ENCODE measurements at places on chromosomes 12 and 14. TPM values are rescaled to one million over a fixed set of nuclear protein-coding genes. Genes with fewer than 3 reads are reported as not detected.

DNA sequence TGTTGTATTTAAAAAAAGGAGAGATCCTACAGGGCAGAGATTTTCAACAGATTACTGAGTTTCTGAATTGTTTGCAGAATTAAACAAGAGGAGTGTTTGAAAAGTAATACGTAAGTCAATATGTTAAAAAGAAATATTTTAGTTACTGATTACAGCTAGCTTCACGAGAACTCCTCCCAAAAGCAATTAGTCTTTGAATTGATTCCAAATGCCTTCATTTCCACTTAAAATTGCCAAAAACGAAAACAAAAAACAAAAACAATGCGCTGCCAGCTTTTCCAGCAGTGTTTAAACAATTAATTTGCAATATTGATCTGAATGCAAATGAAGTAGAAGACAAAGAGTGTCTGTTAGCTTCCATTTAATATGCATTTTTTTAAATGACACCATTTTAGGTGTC lies 310.0 kb downstream of the IPO8 start:
- H3K27me3 ChIP-seq: no peaks in the 10 kb centered on the region
- no peak overlapping the region for H3K4me3 ChIP-seq
- no peak for DNase-seq
- no peaks in the 10 kb centered on the region for H3K36me3 ChIP-seq
- H3K4me1 ChIP-seq: no peaks in the 10 kb centered on the region

DNA sequence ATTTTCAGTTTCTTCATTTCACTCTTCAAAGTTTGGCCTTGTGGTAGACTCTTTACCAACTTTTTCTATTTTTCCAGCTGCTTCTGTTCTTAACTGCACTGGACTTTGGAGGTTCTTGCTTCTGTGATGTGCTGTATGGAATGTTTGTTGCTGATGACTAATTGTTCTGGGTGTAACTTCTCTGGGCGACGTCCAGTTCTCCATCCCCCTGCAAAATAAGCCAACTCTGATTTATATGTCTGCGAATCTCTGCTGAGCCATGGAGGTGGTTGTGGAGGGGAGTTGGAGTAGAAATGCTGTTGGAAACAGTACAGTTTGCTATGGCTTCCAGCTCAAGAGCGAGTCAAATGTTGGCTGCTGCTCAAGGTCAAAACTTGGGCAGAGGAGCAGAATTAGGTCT lies 113.9 kb upstream of the DYRK2 start:
- H3K36me3 ChIP-seq: no peaks in the 10 kb centered on the region
- no peaks in the 10 kb centered on the region for H3K4me1 ChIP-seq
- peaks cover 10% of the 10 kb centered on the region for H3K27me3 ChIP-seq
- DNase-seq: no peak

DNA sequence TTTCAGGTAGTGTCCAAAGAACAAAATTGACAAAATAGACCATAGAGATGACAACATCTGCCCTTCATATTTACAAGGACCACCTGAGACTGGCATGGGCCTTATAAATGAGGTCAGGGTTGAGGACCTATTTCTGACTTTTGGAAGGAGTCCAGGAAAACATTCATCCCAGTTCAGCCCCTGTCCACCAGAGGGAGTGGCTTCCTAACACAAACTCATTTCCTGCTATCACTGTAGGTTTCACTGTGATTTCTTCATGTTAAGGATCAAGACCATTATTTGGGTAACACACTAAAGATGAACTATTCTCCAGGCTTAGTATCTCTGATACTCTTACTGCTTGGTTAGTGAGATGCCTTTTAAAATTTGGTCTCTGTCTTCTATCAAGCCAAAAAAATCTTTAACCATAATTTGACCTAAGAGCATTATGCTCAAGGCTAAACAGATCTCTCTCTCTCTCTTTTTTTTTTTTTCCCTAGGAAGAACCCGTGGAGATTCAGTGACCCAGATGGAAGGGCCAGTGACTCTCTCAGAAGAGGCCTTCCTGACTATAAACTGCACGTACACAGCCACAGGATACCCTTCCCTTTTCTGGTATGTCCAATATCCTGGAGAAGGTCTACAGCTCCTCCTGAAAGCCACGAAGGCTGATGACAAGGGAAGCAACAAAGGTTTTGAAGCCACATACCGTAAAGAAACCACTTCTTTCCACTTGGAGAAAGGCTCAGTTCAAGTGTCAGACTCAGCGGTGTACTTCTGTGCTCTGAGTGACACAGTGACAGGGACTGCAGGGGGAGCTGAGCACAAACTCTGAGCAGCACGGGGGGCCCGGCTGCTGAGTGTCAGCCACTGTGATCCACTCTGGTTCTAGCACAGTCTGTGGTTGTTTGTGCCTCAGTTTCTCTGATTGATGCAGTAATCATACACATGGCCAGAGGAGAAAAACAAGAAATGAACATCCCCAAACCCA lies 267.6 kb upstream of the OR4E1 start:
- H3K4me1 ChIP-seq: peaks cover 21% of the 10 kb centered on the region

- no peak overlapping the region for H3K4me3 ChIP-seq
- DNase-seq: no peak
- no peaks in the 10 kb centered on the region for H3K36me3 ChIP-seq
- no peak overlapping the region for H3K27ac ChIP-seq
- H3K27me3 ChIP-seq: no peaks in the 10 kb centered on the region
Observed at GRCh38 chr14:102565331-102565887, 27.0 kb upstream of the RCOR1 start.

DNA sequence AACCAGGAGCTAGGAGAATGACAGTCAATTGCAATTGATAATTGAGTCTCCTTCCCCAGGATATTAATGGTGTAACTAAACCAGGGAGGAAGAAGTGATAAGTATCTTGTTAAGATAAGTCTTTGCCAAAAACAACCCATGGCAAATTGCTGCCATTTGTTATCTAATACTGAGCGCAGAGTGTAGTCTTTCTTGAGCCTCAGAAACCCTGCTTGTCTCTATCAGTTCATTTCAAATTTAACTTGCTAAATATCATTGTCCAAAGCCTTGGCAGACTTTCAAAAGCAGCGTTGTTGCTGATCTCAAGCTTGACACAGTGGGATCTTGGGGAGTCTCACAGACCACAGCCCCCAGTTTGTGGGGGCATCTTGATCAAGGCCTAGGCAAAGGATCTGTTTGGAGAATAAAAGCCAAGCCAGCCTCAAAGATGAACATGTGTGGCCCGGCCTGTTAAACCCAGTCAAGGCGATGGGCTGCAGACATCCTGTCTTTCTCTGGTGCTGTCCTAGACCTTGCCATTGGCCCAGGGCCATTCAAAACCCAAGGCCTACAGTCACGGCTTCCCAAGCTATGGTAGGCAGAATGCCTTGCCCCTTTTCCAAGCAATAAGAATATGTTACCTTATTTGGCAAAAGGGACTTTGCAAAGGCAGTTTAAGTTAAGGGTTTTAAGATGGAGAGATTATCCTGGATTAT lies 164.2 kb downstream of the CHST11 start:
- H3K4me3 ChIP-seq: no peak overlapping the region
- no peak for DNase-seq
- H3K27ac ChIP-seq: no peak overlapping the region
- H3K36me3 ChIP-seq: peaks cover 17% of the 10 kb centered on the region

- H3K4me3 ChIP-seq: peak overlapping the region; percentile 45
- H3K27me3 ChIP-seq: no peaks in the 10 kb centered on the region
- H3K27ac ChIP-seq: peak overlapping the region; percentile 89
- DNase-seq: peak; percentile 51
- H3K4me1 ChIP-seq: peaks cover 34% of the 10 kb centered on the region
Observed at GRCh38 chr14:21924479-21924878, 250.9 kb upstream of the OR4E1 start.

DNA sequence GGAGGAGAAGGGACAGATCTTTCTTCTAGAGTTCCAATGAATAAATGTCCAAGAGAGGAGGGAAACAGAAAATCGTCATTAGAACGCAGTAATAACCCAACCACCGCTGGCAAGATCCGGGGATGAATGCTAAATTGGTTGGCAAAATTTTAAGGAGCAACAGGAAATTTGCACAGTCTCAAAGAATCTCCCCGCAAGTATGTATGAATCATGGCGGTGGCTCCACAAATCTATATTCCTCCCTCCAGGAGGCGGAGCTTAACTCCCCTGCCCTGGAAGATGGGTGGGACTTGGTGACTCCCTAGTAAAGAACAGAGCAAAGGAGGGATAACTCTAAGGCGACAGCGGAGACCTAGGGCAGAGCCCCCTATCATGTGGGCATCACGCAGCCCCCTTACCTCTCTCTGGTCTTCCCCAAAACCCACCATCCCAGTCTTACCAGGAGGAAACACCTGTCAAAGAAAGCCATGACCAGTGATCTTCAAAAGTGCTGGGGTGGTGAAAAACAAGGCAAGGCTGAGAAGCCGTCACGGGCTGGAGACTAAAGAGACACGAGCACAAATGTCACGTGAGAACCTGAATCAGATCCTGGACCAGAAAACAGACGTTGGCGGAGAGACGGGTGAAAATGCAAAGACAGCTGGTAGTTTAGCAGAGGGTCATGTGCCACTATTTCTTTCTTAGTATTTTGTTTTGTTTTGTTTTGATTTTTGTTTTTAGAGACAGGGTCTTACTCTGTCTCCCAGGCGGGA lies 125.8 kb downstream of the NCOR2 start:
- no peaks in the 10 kb centered on the region for H3K4me1 ChIP-seq
- H3K27ac ChIP-seq: no peak overlapping the region
- H3K27me3 ChIP-seq: no peaks in the 10 kb centered on the region
- no peak overlapping the region for H3K4me3 ChIP-seq
- peaks cover 10% of the 10 kb centered on the region for H3K36me3 ChIP-seq

DNA sequence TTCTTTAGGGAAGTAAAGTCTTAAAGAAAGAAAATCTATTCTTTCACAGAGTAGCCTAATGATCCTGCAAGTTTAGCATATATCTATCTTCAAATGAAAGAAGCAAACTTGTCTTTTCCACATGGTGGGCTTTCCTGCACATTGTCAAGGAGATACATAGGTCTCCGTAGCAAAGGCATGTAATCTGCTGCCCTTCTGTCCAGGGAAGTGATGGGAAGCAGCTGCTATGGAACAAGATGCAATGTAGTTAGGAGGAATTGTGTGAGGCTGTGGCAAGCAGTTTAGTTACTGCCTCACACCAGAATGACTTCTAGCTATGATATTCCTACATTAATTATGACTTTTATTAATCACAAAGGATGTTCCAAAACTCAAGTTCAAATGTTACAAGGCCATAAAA lies 174.4 kb downstream of the PDZRN4 start:
- no peaks in the 10 kb centered on the region for H3K36me3 ChIP-seq
- no peak for DNase-seq
- no peaks in the 10 kb centered on the region for H3K4me1 ChIP-seq
- H3K27ac ChIP-seq: no peak overlapping the region

- no peak for DNase-seq
- no peak overlapping the region for H3K27ac ChIP-seq
- peaks cover 33% of the 10 kb centered on the region for H3K4me1 ChIP-seq
- no peaks in the 10 kb centered on the region for H3K27me3 ChIP-seq
- peaks cover 16% of the 10 kb centered on the region for H3K36me3 ChIP-seq
- H3K4me3 ChIP-seq: no peak overlapping the region
Observed at GRCh38 chr14:73295198-73295796, 58.0 kb downstream of the PAPLN start.

GRCh38 chr14:23416801-23417200 lies 8.7 kb upstream of the MYH6 start:
- H3K27me3 ChIP-seq: peaks cover 6% of the 10 kb centered on the region
- H3K36me3 ChIP-seq: no peaks in the 10 kb centered on the region
- H3K27ac ChIP-seq: no peak overlapping the region
- H3K4me3 ChIP-seq: no peak overlapping the region
- no peak for DNase-seq

Gene CLEC4C
- not detected for total RNA-seq

Gene COX8C
- not detected for total RNA-seq
